ENCODE measurements at places on chromosomes 1 and 21. TPM values are rescaled to one million over a fixed set of nuclear protein-coding genes. Genes with fewer than 3 reads are reported as not detected.

TRAF3IP3 gene
- 2.0 TPM for total RNA-seq

KCNE1 gene
- not detected for total RNA-seq

GJA4 gene
- 3.5 TPM for total RNA-seq

TSPAN2 gene
- total RNA-seq = 2.1 TPM

GFI1 gene
- total RNA-seq = 5.4 TPM

All from colonic mucosa (tissue), 4 donors.